Glutamatergic neuron (in vitro differentiated cells): ENCODE measurements at places on chromosomes 13 and 19.
A peak's percentile ranks its signal among the peaks of the same experiment; 100 is the strongest.

- no peak for DNase-seq
Measured at GRCh38 chr19:38115271-38115802, 108.7 kb downstream of the DPF1 start.

- DNase-seq = no peak
Measured at GRCh38 chr13:51097353-51098043, 13.6 kb downstream of the C13orf42 start.

DNA sequence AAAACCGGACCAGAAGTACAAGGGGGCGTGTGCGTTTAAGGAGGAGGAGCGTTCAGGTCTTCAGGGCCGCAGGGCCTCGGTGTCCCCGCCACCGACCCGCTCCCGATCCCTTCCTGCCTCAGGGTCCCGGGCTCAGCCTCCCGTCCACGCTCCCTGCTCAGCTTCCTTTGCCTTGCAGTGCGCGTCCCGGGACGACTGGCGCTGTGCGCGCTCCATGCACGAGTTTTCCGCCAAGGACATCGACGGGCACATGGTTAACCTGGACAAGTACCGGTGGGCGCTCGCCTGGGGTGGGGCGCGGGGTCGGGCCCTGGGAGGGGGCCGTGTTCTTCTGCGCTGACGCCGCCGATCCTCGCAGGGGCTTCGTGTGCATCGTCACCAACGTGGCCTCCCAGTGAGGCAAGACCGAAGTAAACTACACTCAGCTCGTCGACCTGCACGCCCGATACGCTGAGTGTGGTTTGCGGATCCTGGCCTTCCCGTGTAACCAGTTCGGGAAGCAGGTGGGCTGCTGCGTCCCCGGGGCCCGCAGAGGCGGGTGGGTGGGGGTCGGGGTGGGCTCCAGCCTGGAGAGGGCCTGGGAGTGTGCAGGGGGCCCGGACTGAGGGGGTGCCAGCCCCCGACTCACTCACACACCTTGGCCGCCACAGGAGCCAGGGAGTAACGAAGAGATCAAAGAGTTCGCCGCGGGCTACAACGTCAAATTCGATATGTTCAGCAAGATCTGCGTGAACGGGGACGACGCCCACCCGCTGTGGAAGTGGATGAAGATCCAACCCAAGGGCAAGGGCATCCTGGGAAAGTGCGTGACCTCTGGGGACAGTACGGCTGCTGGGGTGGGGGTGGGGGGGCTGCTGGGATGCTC lies 1.4 kb downstream of the GPX4 start:
- peak; percentile 58 for DNase-seq

DNA sequence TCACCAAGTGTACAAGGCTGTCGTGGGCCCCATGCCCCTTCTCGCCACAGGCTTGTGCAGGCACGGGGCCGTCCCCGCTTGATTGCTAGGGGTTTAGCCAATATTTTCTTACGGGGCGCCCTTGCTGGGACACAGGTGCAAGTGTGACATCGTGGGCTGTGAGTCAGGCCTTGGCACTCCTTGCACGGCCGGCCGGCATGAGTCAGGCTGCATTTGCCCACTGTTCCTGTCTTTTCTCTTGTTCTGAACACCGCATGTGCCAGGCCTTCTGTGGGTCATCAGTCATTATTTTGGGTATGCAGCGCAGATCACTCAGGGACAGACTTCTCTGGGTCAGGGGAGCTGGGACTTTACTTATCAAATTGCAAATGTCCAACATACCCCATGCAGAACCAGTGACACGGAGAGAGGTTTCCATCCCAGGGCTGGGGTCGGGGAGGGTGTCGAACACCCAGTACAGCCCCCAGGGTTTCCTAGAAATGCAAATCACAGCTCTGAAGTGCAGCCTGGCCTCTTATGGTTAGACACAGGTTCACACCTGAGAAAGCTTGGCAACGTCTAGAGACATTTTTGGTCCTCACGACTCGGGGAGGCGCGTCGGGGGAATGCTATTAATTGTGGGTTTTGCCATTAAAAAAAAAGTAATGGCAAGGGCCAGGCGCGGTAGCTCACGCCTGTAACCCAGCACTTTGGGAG lies 22.5 kb upstream of the KLF2 start:
- DNase-seq = no peak

- no peak for DNase-seq
Measured at GRCh38 chr13:114097212-114097892, 35.1 kb downstream of the RASA3 start.

- peak; percentile 16 for DNase-seq
Measured at GRCh38 chr19:2032296-2032941, 16.9 kb upstream of the BTBD2 start.

DNA sequence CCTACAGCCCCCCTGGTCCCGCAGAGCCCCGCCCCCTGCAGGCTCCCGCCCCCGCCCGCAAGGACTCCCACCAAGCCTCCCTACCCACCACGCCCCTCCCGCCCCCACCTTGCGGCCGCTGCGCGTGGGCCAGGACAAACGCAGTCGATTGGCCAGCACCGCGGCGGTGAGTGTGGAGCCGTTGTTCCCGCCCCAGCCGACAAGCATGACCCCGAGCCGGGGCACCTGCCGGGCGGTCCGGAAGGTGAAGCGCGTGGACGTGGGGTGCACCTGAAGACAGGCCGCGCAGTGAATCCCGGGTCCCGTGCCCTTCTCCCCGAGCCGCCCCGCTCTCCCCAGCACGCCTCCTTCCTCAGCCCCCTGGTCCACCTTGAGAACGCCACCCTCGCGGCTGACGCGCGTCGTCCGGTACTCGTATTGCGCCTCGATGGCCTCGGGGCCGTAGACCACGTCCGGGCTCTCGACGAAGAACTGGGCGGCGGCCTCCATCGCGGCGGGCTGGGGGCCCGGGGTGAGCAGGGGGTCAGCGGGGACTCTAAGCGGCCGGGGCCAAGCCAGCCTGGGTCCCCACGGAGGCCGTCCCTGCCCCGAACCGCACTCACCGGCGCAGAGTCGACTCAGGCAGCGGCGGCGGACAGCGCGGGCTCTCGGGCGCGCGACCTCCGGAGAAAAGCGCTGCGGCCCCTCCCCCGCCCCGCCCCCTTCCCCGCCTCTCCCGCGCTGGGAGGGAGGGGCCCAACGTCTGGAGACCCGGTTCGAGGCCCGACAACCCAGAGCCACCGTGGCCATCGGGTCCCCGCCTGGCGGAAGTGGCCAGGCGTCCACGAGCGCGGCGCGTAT lies at the start of gene ISYNA1:
Gene ISYNA1, minus strand, starts transcription at position 643 of the 840 bp plus-strand sequence. Its CDS starts 154 bp downstream, at position 489.
- peak; percentile 62 for DNase-seq

- DNase-seq = no peak
Measured at GRCh38 chr13:110636053-110636475, 20.7 kb downstream of the NAXD start.
